GM10248 (cell line): ENCODE measurements at places on chromosomes 3 and 15.

DNA sequence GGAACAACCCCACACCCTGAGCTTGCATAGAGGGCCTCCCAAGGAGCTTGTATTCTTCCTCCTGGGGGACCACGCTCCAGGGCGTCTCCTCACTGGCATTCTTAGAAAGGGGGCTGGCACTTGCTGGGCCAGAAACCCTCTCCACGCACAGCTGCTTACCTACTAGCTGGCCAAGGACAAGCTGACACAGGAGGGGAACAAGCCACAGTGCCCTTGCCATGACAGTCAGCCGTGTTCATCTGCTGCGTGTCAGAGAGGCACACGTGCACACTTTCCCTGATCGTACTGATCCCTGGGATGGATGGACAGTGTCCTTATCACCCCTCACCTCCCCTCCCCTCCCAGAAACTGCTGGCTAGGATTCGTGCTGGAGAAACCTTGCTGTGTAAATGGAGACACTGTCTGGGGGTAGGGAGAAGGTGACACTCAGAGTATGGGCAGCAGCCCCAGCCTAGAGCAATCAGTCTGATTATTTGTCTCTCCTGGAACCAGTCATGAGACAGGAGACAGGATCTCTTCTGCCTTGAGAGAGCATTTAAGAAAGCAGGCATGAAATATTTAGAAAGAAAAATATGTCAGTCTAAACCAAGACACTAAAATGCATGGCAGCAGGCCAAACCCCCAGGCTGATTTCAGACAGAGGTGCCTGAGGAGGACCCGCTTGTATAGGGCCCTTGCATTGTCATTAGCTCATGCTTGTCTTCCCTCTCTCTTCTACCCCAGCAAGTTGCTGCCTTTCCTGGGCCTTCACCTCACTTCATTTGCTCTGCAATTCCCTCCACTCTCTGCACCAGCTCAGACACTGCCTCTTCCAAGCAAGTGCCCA, 311.8 kb upstream of the TRIM42 start:
- no peak for DNase-seq

- DNase-seq: no peak
Measured at GRCh38 chr3:139421460-139421859, 32.0 kb upstream of the COPB2 start.

GRCh38 chr3:24598695-24599470, 104.2 kb upstream of the THRB start:
- DNase-seq: no peak

DNA sequence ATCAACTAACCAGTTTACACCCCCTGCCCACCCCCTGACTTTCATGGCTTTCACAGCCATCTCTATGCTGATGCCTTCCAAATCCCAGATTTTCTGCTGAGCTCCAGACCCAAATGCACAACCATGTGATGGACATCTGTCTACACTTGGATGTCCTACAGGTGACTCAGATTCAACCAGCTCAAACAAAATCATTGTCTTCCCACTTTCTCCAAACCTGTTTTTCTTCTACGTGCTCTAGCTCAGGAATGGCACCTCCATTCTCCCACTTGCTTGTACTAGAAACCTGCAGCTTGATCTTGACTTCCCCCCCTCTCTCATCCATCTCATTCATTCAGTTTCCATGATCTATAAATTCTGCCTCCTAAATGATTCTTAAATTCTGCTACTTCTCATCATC, 34.1 kb upstream of the RARRES1 start:
- no peak for DNase-seq

- DNase-seq: no peak
Measured at GRCh38 chr15:58934114-58934447, 602 bp upstream of the SLTM start.

DNA sequence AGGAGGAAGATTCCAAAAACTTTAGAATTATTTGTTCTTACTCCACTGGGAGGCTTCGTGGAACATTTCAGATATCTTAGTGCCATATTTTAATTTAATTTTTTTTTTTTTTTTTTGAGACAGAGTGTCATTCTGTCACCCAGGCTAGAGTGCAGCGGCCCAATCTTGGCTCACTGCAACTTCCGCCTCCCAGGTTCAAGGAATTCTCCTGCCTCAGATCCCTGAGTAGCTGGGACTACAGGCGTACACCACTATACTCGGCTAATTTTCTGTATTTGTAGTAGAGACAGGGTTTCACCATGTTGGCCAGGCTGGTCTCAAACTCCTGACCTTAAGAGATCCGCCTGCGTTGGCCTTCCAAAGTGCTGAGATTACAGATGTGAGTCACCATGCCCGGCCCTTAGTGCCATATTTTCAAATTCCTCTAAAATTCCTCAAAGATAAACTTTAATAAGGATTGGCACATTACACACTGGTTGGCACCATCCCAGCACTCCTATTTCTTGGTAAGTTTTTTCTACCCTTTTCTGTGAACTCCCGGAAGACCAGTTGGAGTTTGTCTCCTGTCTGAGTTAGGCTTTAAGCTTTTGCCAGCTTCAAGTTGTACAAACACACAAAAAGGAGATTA, 693.7 kb downstream of the MCTP2 start:
- no peak for DNase-seq

DNA sequence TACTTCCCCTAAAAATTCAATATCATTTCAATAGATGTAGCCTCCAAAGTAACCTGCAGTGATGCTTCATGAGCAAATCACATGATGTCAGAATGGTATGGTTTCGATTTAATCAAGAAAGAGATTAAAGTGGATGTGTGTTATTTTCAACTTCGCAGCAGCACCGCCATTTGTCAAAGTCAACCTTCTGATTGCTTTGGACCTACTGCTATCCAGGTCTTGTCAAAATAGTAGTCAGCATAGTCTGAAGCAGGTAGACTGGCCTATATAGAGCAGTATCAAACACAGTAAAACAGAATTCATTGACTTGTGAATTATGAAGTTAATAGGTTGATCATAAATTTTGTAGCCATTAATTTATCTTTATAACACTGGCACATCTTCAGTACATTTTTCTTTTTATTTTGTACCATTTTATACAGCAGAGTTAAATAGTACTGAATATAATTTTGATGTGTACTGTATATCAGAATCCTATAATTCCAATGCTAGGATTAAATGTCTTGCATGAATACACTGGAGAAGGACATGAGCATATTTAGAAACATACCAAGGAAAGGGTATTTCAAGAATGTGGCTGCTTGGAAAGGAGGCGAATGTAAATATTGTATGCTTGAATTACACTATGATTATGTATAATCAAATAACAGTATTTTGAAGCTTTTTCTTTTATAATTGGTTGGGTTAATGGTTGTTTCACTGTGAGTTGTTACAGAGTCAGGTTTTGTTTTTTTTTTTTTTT, 79.6 kb downstream of the CDIN1 start:
- DNase-seq: no peak

DNA sequence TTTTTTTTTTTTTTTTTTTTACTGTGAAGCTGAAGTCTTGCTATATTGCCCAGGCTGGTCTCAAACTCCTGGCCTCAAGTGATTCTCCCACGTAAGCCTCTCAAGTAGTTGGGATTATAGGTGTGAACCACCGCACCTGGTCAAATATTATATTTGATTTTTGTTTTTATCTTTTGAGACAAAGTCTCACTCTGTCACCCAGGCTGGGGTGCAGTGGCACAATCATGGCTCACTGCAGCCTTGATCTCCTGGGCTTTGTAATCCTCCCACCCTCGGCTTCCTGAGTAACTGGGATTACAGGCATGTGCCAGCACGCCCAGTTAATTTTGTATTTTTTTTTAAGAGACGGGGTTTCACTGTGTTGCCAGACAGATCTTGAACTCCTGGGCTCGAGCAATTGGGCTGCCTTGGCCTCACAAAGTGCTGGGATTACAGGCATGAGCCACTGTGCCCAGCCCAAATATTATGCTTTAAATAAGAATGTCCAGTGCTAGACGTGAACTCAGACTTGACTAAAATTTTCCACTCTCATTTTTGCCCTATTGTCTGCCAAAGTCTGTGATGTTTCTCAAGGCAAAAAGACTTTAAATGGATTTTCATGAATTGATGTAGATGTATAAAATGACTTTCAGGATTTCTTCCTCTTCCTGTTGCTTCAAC, 33.4 kb upstream of the CRBN start:
- DNase-seq: no peak

GRCh38 chr3:5499404-5499803, 311.9 kb downstream of the EDEM1 start:
- no peak for DNase-seq
